NCI-H345 (cell line): ENCODE measurements at places on chromosomes 13 and 19.

- no peak for DNase-seq
Observed at GRCh38 chr13:100089465-100090032, 656 bp downstream of the PCCA start.

DNA sequence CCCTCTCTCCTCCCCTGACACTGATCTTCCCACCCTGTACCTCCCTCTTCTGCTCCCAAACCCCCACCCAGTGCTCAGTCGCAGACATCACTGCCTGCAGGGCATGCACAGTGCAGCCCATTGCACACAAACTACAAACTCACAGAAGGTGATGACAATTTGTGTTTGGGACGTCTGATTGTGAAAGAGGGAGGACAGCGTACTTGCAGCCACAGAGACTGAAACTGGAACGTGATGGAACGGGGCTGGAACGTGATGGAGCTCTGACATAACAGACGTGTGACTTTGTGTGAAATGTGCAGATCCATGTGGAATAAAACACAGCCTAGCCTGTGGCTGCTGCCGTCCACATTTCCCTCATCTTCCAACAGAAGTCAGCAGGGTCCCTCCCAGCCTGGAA is 57.3 kb upstream of the CEACAM8 start:
- no peak for DNase-seq

DNA sequence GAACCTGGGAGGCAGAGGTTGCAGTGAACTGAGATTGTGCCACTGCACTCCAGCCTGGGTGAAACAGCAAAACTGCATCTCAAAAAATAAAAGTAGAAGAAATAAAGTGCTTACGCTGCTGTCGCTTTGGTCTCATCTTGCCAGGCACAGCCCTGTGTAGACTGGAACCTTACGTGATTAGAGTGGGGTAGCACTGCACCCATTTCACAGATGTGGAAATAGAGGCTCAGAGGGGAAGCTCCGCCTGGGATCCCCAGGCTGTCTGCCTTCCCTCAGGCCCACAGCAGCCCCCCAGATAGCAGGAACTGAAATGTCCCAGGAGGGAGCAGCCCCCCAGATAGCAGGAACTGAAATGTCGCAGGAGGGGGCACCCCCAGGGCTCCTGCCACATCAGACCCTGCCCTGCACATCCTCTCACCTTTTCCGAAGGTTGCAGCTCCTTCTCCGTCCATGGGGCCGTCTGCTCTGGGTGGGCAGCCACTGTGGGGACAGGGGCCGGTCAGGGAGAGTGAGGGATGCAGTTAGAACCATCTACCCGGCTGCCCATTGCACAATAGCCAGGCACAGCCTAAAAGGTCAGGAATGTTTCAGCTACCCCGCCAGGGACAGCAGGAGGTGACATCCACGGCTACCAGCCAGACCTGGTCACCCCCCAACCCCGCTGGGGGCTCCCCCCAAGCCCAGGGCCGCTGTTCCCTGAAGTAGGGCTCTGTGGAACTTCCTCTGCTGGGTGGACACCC is 1.9 kb downstream of the PLIN4 start:
- DNase-seq, result no peak

- no peak for DNase-seq
Observed at GRCh38 chr13:110183910-110184309, 123.0 kb downstream of the COL4A1 start.

DNA sequence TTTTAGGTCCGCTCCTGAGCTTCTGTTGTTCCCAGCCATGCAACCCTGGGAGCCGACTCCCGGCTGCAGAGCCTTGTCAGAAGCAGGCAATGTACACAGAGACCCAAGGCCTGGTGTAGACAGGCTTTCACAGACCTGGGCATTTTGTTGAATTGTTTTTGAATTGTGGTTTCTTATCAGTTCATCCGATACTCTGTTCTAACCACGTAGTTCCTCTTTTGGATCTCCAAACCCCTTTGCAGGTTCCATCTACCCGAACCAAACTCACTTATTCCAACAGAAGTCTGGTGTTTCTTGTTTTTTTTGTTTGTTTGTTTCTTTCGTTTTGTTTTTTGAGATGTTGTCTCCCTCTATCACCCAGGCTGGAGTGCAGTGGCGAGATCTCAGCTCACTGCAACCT is 6.3 kb upstream of the NLRP2 start:
- DNase-seq, result no peak

GRCh38 chr19:1699998-1700732 is 47.8 kb upstream of the TCF3 start:
- no peak for DNase-seq

DNA sequence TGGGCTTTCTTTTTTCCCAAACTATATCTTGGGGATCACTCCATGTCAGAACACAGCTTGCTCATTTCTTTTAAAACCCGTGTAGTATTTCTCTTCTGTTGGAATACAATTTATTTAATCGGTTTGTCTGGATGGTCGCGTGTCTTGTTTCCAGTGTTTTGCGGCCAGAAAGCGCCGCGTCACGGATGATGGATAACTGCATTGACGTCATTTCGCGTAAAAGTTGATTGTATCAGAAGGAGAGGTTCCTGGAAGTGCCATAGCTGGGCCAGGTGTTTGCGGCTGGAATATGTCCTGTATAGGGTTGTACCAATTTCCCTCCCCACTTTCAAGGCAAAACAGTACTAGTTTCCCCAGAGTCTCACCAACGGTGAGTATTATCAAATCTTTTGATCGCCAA is 9.7 kb downstream of the ACTL9 start:
- no peak for DNase-seq

DNA sequence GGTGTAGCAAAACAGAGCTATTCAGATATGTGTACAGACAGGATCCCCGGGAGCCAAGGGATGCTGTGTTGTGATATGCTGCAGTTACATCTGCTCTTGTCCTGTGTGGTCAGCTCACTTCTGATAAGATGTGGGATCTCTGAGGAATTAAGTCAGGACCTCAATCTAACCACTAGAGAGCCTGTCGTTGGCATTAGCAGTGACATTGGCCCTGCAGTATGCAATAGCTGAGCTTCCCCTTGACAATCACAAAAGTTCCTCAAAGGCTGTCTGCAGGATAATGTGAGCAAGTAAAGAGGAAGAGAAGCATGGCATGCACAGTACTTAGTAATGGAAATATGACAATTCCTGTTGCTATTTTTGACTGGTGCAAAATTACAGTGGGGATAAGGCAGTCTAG is 203.4 kb upstream of the MIR17HG start:
- DNase-seq, result no peak

DNA sequence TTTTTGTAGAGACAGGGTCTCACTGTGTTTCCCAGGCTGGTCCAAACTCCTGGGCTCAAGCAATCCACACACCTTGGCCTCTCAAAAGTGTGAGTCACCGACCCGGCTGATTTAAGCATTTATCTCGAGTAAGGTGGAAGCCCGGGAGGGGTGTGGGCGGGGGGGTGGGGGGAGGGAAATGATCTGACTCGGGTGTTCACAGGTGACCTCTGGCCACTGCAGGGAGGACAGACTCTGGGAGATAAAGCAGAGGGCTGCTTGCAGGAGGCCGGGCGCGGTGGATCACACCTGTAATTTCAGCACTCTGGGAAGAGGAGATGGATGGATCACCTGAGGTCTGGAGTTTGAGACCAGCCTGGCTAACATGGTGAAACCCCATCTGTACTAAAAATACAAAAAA is 7.9 kb downstream of the DENND1C start:
- DNase-seq, result no peak

DNA sequence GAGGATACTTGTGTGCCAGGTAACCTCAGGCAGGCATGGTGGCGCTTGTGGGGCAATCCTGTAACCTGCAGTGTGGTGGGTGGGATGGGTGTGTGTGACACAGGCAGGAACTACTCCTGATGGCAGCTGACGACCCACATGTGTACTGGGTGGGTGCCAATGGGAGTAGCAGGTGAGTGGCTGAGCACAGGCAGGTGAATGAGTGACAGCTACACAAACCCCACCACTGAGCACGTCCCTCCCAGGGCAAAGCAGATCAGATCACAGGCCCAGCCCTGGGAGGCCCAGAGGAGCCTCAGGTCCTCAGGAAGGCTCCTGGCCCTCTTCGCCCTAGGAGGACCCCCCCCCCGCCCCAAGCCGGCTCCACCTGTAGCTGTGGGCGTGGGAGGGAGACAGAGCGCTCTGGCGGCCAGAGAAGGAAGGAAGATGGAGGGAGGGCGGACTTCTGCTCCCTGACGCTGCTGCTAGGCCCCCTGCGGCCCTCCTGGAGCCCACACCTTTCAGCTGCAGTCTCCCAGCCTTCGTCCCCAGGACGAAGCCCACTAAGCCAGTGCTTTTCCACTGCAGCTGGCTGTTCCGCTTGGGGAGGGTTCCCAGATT is 1.3 kb upstream of the ZNF181 start:
- DNase-seq, result no peak

- DNase-seq, result no peak
Observed at GRCh38 chr13:23822252-23822824, 66.9 kb downstream of the MIPEP start.

DNA sequence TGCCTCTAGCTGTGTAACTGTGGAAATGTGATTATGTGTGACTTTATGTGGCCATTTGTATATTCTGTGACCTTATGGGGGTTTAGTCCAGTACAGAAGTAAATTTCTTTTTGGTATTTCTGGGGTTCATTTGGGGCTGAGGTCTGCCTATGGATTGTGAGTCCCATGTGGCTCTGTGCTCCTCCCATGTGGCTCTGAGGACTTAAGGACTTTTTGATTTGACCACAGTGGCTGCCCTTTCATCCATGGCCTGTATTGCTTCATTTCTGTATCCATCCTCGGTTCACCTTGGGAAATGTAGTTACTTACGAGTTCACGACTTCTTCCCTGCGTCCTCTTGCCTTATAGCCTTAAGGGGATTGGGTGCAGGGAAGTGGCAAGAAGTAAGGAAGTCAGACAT is 1.0 kb downstream of the ZNF420 start:
- DNase-seq, result no peak

- no peak for DNase-seq
Observed at GRCh38 chr13:73366241-73366640, 307.4 kb downstream of the KLF5 start.

DNA sequence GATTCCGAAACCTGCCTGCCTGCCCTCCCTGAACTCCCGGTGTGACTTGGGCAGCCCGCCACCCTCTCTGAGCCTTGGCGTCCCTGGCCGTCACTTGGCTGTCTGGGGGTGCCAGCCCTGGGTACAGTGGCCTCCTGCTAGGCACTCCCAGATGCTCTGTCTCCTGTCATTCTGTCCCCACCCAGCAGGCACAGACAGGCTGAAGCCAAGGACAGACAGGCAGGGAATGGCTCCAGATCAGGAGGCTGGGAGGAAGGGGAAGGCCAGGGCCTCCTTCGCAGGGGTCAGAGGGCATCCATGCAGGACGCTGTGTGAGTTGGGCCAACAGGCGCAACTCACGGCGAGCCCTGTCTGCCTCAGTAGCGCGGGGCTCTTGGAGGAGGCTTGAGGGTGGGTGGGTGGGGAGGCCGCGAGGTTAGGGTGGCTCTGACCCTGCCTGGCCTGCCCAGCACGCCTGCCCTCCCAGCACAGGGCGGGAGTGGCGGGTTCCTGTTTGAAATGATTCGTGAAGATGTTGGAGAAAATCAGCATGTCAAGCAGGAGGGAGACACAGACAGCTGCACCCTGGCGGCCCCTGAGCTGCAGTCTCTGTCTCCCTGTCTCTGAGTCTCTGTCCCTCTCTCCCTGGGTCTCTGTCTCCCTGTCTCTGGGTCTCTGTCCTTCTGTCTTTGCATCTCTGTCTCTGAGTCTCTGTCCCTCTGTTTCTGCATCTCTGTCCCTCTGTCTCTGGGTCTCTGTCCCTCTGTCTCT is 19.7 kb downstream of the KLHL26 start:
- DNase-seq, result no peak

DNA sequence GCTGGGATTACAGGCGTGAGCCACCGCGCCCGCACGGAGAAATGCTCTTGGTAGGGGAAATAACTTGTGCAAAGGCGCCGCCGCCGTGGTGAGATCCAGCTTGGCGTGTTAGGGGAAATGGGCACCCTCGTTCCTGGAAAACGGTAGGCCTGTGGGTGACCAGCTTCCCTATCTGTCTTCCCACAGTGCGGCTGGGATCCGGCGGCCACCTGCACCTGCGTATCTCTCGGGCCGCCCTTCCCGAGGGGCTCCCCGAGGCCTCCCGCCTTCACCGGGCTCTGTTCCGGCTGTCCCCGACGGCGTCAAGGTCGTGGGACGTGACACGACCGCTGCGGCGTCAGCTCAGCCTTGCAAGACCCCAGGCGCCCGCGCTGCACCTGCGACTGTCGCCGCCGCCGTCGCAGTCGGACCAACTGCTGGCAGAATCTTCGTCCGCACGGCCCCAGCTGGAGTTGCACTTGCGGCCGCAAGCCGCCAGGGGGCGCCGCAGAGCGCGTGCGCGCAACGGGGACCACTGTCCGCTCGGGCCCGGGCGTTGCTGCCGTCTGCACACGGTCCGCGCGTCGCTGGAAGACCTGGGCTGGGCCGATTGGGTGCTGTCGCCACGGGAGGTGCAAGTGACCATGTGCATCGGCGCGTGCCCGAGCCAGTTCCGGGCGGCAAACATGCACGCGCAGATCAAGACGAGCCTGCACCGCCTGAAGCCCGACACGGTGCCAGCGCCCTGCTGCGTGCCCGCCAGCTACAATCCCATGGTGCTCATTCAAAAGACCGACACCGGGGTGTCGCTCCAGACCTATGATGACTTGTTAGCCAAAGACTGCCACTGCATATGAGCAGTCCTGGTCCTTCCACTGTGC is 2.4 kb downstream of the GDF15 start:
- DNase-seq, result peak; percentile 87

GRCh38 chr13:20991741-20992520 is 69.5 kb downstream of the LATS2 start:
- no peak for DNase-seq

GRCh38 chr13:107373551-107373950 is 805.6 kb upstream of the ARGLU1 start:
- DNase-seq, result peak; percentile 50

DNA sequence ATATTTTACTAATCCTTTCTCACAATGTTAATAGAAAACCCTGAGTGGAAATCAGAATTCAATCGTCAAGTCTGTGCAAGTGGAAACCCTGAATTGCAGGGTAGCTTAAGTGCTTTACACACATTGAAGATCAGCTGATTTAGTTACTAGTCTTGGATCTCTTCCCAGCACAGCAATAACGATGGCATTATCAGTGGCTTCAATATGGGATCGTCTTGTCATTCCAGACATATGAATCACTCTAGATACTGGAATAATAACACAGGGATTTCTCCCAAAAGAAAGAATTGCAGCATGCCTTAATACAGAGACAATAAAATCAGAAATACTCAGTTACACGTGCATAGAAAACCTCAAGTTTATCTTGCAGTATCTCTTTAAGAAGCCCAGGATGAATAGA is 12.6 kb upstream of the METTL21C start:
- DNase-seq, result peak; percentile 75

GRCh38 chr19:15091918-15092753 is 10.1 kb downstream of the OR1I1 start:
- DNase-seq, result peak; percentile 45
